NCI-H1092 treated with DMSO at 0.1 percent for 48 hours (cell line): ENCODE measurements at places on chromosomes 2 and 18.

- DNase-seq: no peak
Observed at GRCh38 chr2:96530144-96530430, 6.5 kb upstream of the ARID5A start.

GRCh38 chr18:26336572-26336971 is 110.3 kb downstream of the TAF4B start:
- no peak for DNase-seq

DNA sequence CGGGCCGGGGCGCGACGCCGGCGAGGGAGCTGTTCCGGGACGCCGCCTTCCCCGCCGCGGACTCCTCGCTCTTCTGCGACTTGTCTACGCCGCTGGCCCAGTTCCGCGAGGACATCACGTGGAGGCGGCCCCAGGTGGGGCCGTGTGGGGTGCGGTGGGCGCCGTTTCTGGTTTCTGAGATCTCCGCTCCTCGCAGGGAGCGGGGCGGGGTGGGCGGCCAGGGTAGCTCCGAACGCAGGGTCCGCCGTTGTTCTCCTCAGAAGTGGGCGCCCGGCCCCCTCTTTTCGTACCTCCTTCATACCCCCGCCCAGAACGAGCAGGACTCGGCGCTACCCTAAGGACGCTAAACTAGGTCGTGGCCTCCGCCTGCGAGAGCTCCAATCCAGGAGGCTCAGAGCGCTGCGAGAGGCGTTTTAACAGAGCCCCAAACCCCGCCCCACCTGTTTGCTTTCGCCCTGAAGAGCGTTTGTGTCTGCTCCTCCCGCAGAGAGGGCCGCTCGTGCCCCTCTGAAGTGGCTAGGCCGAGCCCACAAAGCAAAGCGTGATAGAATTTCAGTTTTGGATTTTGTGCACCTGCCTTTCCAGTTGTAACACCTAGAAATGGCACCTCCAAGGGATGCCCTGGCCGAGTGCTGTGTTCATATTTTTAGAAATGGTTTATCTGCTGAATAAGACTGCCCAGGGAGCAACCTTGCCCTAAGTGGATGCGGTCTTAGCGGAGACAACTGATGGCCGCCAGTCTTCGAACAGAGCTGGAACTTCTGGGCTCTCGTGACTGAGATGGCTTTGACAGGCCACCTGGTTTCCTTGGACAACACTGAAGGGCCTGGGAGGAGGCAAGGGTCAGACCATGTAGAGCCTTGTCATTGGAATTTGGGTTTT is 626 bp downstream of the CAPN10 start:
- peak; percentile 48 for DNase-seq

GRCh38 chr2:58032016-58032763 is 14.4 kb upstream of the VRK2 start:
- no peak for DNase-seq

DNA sequence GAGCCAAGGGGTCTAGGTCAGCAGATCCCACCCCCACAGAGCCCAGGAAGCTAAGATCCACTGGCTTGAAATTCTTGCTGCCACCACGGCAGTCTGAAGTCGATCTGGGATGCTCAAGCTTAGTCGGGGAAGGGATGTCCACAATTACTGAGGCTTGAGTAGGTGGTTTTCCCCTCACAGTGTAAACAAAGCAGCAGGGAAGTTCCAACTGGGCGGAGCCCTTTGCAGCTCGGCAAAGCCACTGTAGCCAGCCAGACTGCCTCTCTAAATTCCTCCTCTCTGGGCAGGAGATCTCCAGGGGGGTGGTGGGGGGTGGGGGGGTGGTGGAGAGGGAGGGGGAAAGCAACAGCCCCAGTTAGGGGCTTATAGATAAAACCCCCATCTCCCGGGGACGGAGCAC is 419.5 kb downstream of the NUP35 start:
- no peak for DNase-seq

DNA sequence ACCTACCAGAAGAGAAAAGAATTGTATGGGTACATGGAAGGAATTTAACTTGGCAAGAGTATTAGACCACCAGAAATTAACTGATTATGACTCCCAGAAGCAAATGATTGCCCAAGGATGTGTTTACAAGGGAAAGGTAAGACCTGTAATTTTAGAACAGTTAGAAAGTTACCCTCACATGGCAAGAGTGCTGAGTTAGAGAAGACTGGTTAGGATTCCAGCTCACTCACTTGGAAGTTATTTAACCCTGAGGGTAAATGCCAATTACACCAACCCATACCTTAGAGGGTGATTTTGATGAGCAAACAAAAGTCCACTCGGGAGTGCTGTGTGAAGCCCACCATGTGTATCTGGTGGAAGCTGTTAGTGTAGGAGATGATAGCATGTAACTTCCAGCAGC is 170.2 kb downstream of the TPGS2 start:
- DNase-seq: no peak

- DNase-seq: no peak
Observed at GRCh38 chr2:86764661-86765309, 25.9 kb downstream of the CD8A start.

DNA sequence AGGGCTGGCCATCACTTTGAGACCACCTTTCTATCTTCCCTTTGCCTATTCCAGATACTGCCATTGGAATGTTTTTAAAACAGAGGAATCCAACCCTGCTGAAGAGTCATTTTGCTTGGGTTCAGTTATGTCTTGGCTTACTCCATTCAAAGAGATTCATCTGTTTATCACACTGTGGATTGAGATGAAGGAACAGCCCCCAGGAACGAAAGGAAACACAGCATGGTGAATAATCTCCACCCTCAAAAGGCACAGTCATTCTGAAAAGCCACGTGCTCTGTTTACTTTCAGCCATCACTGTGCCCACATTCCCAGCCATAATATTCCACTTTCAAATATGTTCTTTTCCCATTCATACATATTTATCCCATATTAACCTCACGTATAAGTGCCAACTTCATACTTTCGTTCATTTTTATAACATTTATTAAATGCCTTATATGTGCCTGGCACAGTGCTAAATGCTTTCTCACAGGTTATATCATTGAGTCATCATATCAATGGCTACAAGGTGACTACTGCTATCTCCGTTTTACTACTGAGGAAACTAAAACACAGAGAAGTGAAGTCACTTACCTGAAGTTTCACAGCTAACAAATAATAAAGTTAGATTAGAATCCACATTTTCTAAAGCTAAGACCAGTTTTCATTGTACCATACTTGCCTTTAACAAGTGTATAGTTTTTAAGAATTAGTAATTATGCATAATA is 143.6 kb downstream of the OSR1 start:
- DNase-seq: no peak

DNA sequence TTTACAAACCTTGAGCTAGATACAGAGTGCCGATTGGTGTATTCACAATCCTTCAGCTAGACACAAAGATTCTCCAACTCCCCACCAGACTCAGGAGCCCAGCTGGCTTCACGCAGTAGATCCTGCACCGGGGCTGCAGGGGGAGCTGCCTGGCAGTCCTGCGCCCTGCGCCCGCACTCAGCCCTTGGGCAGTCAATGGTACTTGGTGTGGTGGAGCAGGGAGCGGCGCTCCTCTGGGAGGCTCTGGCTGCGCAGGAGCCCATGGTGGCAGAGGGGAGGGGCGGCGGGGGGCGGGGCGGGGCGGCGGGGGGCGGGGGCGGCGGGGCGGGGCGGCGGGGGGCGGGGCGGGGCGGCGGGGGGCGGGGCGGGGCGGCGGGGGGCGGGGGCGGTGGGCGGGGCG is 923.4 kb downstream of the SOCS6 start:
- no peak for DNase-seq

GRCh38 chr2:179422037-179422643 is 157.5 kb upstream of the SESTD1 start:
- peak; percentile 53 for DNase-seq

- DNase-seq: no peak
Observed at GRCh38 chr2:70724366-70724765, 43.6 kb downstream of the ADD2 start.

DNA sequence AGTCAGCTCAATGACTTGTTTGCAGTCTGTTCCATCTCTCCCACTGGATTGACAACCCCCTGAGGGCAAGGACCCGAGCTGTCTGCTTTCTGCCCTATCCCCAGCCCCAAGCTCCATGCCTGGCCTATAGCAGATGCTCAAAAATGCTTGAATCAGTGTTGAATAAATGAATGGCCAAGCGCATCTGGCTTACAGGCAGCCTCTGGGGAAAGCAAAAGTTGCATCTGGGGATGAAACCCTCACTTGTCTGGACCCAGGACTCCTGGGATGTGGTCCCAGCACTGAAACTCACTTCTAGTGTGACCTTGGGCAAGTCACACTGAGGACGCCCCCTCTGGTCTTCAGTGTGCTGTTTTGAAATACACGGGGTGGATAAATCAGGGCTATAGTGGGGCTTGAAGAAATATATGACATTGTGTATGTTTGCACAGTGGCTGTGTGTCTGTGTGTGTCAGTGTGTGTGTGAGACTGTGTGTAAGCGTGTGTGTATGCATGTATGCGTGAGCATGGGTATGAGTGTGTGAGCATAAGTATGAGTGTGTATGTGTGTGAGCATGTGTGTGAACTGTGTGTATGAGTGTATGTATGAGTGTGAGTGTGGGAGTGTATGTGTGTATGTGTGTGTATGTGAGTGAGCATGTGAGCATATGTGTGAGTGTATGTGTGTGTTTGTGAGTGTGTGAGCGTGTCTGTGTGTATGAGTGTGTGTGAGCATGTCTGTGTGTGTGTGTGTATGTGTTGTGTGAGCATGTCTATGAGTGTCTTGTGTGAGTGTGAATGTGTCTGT is 27.8 kb upstream of the TNS1 start:
- no peak for DNase-seq

DNA sequence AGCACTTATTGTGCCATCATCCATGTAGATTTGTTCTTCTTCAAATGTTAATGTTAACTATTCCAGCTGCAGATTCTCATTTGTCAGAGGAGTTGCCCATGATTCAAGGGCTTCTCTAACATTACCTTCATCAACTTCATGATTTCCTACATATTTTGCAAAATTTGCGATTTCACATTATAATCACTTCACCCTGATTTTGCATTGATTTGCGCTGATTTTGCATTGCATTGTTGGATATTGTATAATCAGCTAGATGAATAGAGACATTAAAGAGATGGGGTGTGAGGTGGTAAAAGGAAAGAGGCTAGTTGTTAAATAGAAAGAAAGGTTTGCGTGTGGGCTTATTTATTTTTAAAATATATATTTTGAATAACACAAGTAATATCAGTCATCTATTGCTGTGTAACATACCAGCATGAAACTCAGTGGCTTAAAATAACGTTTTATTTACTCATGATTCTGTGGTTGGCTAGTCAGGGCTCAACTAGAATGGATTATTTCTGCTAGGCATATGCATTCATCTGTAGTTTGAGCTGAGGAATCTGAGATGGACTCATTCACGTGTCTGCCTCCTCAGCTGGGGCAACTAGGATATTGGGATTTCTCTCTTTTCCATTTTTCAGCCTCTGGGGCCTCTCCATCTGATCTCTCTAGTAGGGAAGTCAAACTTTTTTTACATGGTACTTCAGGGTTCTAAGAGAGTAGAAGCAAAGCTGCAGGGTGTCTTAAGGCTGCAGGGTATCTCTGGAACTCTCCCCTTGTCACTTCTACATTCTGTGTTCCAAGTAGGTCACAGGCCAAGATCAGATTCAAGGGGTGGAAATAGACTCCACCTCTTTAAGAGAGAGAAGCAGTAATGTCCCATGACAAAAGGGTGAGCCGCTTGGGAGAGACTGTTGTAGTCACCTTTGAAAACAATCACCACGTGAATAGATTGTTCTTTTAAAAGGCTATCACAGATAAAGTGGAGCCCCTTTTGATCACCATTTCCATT is 2.2 kb upstream of the CAVIN2 start:
- no peak for DNase-seq

- no peak for DNase-seq
Observed at GRCh38 chr2:78999406-78999805, 26.1 kb upstream of the REG3G start.

- DNase-seq: peak; percentile 73
Observed at GRCh38 chr2:133780099-133780996, 212.1 kb upstream of the NCKAP5 start.

DNA sequence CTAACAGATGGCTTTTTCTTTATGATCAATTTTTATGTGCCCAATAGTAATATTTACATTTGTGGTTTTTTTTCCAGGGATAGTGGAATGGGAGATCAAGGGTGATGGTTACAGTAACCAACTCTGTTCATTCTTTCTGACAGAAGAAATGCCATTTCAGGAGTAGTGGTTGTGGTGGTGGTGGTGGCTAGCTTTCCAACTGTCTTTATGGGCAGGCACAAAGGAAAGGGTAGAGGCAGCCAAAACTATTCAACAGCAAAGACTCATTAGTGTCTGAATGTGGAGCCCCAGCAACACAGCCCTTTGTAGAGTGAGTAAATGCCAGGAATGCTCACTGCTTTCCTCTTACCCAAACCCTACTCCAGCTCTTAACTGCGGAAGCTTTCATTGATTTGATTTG is 227.7 kb downstream of the RND3 start:
- no peak for DNase-seq

GRCh38 chr18:59231114-59231513 is 11.2 kb downstream of the GRP start:
- DNase-seq: no peak

GRCh38 chr18:323253-323622 is 55.4 kb upstream of the THOC1 start:
- DNase-seq: no peak

DNA sequence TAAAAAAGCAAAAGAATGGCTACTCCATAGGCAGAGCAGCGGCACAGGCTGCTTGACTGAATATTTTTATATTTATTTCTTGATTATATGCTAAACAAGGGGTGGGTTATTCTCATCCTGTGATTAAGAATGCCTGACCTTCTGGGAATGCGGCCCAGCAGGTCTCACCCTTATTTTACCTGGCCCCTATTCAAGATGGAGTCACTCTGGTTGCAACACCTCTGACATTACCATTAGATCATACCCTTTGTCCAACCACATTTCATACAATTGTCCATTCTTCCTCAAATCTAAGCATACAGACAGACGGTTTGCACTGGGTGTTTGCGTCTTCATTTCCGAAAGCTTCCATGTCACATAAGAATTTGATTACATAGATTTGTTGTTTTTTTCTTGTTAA is 168.2 kb downstream of the GALNT1 start:
- no peak for DNase-seq

DNA sequence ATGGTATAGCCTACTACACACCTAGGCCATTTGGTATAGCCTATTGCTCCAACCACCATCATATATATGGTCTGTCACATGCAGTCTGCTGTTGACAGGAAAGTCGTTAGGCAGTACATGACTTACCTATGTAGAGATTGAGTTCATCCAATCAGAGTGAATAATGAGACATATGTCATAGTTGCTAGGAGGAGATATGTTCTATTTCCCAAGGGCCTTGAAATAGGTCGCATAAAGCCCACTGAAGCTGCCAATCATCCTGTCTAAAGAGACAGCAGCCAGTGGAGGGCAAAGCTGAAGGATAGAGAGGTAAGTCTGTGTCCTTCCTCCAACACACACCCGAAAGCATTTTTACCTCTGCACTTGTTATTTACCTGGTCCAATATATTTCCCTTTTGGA is 263.4 kb downstream of the PTPRM start:
- no peak for DNase-seq

DNA sequence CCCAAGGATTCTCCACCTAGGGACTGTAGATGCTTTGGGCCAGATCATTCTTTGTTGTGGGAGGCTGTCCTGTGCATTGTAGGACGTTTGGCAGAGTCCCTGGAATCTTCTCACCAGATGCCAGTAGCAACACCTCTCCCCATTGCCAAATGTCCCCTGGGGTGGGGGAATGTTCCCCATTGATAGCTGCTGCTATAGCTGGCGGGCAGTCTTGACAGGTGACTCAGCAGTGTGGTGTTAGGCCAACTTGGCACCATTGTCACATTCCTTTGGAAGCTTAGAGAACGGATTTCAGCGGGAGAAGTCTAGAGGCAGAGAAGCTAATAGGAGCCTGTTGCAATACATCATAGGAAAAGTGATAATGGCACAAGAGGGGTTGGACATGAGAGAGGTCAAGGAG is 495.7 kb upstream of the SMIM21 start:
- no peak for DNase-seq

GRCh38 chr2:78351208-78351607 is 674.3 kb upstream of the REG3G start:
- DNase-seq: peak; percentile 9
